ENCODE measurements at places on chromosomes 6 and 20. TPM values are rescaled to one million over a fixed set of nuclear protein-coding genes. Genes with fewer than 3 reads are reported as not detected.

Gene UNC5CL
- 4.9 TPM for polyA plus RNA-seq

Gene GPX6
- polyA plus RNA-seq = not detected

Gene SRSF6
- 328 TPM for polyA plus RNA-seq

DNA sequence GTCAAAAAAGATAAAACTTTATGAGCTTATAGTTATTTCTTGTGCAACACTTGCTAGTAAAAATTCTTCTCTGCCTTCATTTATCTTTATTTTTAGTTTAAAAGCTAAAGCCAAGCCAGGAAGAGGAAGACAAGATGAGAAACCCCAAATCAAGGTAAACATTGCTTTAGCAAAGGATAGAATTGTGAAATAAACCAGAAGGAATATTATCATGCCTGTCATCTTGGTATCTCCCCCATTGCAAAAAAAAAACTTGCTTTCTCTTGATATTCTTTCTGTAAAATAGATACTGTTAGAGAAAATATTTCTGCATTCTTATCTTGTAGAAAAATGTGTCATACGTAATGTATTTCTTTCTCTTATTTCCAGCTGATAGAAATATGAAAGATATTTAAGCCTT lies 432.8 kb downstream of the GJA1 start:
- DNase-seq = no peak

DNA sequence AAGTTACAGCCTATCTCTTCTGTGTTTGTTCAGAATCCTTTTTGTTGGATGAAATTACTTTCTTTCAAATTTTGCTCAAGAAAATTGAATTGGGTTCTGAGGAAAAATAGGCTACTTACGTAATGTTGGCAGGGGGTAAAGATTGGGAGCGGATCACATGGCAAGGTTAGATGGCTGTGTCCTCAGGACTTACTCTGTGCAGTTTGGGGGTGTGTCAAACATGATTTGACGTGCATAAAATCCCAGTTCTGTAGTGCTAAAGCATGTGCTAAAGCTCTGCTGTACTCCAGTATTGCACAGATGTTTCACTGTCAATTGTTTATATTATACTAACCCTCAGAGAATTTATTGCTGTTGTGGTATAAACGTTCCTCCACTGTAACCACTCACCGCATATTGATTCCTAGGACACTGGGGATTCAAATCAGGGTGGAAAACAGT lies 2.6 kb downstream of the NT5E start:
- no peak for DNase-seq

Gene TUBB1
- 2.9 TPM for polyA plus RNA-seq

DNA sequence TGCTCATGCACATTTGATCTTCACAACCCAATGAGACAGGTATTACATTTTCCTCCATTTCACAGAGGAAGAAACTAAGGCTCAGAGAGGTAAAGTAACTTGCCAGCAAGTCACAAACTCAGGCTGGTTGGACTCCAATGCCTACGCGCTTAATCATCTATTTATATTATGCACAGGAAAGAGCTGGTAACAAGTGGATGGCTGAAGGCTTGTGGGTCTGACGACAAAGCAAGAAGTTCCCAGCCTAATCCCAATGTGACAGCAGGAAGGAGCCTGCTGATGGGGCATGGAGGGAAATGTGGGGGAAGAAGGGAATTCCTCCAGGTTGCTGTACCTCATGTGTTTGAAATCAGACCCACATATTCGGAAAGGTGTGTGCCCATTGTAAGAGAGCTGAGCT lies 3.9 kb downstream of the CDH22 start:
- no peak for DNase-seq

Gene KCNK15
- 0.06 TPM for polyA plus RNA-seq

- no peak for DNase-seq
Measured at GRCh38 chr6:84774985-84775284, 10.5 kb upstream of the TBX18 start.
